ENCODE measurements at places on chromosomes 11 and 22. TPM values are rescaled to one million over a fixed set of nuclear protein-coding genes. Genes with fewer than 3 reads are reported as not detected.

The ARHGEF17 gene
- 11.0 TPM for total RNA-seq

- no peaks in the 10 kb centered on the region for H3K36me3 ChIP-seq
- H3K4me1 ChIP-seq = no peaks in the 10 kb centered on the region
- H3K27me3 ChIP-seq = no peaks in the 10 kb centered on the region
- H3K4me3 ChIP-seq = no peak overlapping the region
- H3K27ac ChIP-seq = no peak overlapping the region
These were observed 9.3 kb downstream of the CRYBB3 start for GRCh38 chr22:25208743-25209505.

DNA sequence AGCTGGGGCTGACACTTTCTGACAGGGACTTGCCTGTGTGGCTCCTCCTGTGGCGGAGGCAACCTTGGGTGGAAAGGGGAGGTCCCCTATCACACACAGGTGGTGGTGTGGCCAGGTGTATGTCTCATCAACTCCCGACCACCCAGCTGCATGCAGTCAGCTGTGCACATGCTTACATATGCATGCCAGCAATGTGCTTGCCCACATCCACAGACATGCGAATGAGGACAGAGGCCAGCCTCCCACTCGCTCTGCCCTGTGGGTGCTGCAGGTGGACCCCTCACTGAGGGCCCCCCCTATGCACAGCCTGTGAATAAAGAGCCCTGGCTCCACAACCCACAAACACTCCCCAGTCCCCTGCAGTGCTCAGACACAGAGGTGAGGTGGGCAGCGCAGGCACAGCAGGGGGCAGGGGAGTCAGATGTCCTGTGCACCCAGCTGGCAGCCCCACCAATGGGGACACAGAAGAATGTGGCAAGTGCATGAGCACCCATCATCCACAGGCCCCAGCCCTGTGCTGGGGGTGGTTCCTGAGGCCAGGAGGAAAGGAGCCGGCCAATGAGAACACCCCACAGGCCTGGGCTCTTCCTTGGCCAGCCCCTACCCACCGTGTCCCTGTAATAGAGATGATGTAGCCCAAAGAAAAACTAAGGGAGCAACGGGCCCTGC is 9.5 kb downstream of the GNB1L start:
- no peak overlapping the region for H3K27ac ChIP-seq
- no peaks in the 10 kb centered on the region for H3K4me1 ChIP-seq
- DNase-seq = no peak
- H3K4me3 ChIP-seq = no peak overlapping the region
- H3K36me3 ChIP-seq = no peaks in the 10 kb centered on the region
- no peaks in the 10 kb centered on the region for H3K27me3 ChIP-seq

- no peak for DNase-seq
- H3K4me3 ChIP-seq = no peak overlapping the region
- no peaks in the 10 kb centered on the region for H3K27me3 ChIP-seq
These were observed 378.1 kb downstream of the CADM1 start for GRCh38 chr11:115126092-115126491.
